ENCODE measurements at places on chromosomes 1 and 21.

DNA sequence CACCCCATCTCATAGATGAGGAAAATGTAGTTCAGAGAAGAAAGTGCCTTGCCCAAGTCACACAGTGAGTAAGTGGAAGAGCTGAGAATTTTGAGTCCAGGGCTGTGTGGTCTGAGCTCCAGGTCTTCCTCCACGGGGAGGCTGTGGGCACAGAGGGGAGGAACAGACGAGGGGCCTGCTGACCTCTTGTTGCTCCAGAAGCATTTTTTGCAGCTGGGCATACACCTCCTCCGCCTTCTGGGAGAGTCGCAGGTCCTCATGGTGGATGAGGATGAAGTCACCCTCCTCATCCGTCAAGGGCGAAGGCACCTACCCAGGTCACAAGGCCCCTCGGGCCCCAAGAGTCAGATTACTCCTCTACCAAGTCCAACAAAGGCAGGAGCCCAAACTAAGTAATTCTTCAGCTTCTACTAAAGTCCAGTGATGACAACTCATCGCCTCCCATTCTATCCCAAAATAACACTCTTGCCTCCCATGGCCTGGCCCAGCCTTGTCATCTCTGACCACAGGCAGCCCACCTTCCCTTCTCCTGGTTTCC, 9.1 kb downstream of the CC2D1B start:
- no peak for DNase-seq

DNA sequence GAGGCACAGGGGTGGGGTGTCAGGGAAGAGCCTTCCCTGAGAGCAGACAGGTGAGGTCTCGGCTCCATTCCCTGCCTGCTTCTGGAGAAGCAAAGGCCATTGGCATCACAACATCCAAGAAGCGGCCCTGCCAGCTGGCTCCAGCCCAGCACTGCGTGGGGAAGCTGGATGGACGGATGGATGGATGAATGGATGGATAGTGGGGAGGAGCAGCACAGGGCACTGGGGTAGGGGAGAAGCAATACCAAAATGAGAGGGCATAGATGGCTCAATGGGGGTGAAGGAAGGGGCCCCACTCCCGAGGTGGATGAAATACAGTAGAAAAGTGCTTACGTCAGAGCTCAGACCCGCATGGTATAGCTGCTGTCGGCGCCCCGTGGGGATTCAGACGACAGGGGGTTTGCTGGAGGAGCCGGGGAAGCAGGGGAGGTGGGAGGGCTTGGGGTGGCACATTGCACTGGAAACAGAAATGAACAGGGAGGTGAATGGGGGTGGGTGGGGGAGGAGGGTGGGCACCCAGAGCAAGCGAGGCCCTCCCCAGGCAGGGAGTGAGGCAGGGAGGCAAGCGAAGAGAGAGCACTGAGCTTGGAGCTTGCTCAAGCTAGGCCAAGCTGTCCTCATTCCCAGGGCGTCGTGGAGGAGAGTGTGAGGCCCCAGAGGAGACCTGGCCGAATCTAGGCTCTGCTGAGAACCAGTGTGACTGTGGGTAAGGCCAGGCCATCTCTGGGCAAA, 9.5 kb upstream of the GOLT1A start:
- DNase-seq: no peak

DNA sequence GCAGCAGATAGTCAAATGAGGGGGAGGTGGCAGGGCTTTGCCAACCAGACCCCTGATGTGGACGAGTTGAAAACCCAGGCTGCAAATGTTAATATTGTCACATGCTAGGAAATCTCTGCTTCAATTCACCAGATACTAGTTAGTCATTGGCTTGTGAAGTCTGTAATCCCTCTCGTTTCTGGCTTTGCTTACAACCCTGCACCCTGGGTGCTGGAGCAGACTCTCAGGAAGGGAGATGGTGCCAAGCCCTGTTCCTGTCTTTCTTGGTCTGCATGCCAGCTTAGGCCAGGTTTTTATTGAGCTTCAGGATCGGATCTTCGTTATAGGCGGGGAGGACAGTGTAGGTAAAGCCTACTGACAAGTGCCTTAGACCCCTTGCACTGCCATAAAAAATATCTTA, 53.3 kb downstream of the MDM4 start:
- no peak for DNase-seq

DNA sequence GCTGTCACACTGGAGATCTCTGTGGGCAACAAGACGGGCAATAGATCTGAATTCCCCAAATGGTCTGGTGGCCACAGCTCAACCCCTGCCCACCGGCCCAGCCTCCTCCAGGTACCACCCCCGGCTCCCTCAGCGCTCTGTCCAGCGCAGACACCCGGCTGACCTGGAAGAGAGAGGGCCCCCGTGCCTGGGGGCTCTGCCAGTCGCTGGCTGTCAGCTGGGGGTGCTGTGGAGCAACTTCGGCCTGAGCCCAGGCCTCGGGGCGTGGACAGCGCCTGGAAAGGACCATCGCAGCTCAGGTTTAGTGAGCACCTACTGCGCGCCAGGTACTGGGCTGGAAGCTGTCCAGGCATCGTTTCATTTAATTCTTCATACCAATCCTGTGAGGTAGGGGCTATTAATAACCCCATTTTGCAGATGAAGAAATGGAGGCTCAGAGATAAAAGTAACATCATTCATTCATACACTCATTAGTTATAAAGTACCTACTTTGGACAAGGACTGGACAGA, 51.0 kb downstream of the AHDC1 start:
- DNase-seq: no peak

- no peak for DNase-seq
These were observed 102.6 kb upstream of the ZNF644 start for GRCh38 chr1:91124290-91124985.

GRCh38 chr1:36350659-36351226, 27.3 kb upstream of the EVA1B start:
- DNase-seq: peak; percentile 82

GRCh38 chr1:156416993-156417392, 48.0 kb downstream of the RHBG start:
- DNase-seq: no peak
